ENCODE measurements at places on chromosomes 3 and 15.

- DNase-seq: no peak
Measured at GRCh38 chr3:32126305-32127015, 20.0 kb downstream of the GPD1L start.

GRCh38 chr3:66053550-66054094 lies 14.9 kb upstream of the MAGI1 start:
- DNase-seq: no peak

GRCh38 chr3:170753421-170754310 lies 116.3 kb downstream of the RPL22L1 start:
- no peak for DNase-seq

DNA sequence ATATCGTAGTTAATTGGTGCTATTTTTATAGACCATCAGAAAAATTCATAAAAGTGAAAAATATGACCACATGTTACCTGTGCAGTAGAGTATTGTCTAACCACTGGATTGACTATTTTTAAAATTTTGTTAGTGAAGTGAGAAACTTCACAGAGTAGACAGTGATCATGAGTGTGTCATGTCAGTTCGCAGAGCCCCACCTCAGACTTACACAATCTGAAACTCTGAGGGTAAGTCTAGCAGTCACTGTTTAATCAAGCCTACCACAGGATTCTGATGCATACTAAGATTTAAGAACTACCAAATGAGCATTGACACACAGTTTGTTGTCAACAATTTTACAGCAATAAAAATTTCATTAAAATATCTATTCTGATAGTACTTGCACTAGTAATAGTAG lies 552.9 kb upstream of the SUCLG2 start:
- DNase-seq: no peak

DNA sequence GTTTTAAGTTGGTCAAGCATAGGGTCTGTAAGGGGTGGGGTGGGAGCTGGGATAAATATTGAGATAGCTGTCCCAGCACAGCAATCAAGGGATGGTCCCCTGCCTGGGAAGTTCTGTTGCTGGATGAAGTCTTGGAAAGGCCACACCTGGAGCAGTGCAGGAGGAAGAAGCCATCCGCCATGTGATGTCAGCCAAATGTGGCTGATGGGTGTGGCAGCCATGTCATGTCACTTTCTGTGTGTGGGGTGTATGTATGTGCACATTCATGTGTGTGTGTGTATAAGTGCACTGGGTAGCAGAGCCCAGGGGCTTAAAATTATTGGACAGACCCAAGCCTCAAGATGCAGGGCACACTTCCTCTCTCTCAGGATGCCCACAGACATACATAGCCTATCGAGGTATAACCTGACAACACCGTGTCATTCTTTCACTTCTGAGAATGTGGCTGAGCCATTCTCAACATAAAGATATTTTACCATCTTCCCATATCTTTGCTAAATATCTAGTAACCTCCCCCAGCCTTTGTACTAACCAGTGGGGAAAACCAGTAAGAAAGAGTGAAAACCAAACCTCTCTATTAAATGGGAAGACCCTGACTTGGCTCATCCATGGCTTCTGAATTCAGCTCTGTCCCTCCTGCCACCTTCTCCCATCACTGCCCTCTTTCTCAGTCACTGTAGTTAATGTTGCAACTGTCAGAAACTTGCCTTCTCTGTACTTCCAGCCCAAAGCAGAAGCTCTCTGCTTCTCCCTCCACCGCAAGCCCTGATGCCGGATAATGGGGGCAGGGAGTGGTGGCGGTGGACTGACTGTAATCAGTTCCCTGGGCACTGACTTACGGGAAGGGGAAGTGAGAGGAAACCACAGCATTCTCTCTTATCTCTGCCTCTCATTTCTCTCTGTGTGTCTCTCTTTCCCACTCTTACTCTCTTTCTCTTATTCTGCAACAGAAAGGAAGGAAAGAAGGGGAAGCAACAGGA lies 11.2 kb downstream of the TNFSF10 start:
- peak; percentile 50 for DNase-seq

DNA sequence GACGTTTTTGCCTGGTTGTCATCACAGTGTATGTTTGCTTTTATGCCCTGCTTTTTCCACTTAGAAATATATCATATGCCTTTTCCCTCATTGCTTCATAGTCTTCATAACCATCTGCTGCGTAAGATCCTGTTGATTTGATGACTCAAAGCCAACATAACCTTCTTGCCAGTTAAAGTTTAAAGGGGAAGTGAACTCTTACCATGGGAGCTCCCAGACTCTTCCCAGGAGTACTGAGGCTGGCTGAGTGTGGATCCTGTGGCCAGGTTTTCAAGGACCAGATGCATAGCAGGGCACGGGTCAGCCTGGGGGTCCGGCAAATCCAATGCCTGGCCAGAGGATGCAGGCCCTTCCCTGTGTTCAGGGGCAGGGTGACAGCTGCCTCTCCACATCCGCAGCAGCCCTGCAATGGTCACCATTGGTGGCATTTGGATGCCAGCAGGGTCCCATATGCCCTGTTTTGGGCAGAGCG lies 42.0 kb upstream of the SACM1L start:
- peak; percentile 66 for DNase-seq

- DNase-seq: no peak
Measured at GRCh38 chr3:8647137-8647985, 2.8 kb upstream of the SSUH2 start.

- DNase-seq: no peak
Measured at GRCh38 chr3:23796518-23796917, 9.2 kb upstream of the UBE2E1 start.

DNA sequence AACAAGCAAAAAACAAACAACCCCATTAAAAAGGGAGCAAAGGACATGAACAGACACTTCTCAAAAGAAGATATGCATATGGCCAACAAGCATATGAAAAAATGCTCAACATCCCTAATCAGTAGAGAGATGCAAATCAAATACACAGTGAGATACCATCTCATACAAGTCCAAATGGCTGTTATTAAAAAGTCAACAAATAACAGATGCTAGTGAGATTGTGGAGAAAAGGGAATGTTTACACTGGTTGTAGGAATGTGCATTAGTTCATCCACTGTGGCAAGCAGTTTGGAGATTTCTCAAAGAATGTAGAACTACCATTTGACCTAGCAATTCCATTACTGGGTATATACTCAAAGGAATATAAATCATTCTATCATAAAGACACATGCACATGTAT lies 44.5 kb downstream of the RIOX2 start:
- DNase-seq: peak; percentile 41

DNA sequence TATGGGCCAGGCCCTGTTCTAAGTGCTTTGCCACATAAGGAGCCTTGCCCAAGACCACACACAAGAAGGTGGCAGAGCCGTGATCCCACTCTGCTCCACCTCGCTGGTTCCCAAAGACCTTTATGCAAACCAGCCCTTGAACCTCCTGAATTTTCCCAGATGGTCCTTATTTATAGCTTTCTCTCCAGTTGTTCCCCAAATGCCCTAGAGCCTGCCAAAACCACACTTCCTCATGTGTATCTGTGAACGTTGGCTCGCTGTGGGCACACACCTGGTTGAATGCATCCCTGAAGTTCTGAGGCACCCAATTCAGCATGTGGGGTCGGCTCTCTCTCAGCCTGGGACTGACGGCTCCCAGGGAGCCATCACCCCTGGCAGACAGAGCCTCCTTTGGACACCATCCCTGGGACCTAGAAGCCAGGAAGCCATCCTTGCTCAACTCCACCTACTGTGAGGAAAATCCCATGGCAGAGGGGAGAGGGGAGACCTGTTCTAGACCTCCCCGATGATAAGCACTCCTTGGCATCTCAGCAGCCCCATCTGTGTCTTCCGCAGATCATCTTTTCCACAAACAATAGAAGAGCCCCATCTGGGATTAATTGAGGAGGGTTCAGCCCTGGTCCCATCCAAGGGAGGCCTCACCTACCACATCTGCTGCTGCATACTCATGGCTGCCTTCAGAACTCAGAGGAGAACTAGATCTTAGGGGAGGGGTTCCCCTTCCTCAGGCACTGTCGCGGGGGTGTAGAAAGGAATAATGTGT lies 42.3 kb upstream of the LIMD1 start:
- DNase-seq: no peak

- DNase-seq: peak; percentile 9
Measured at GRCh38 chr3:126620738-126621137, 34.2 kb downstream of the TXNRD3 start.

DNA sequence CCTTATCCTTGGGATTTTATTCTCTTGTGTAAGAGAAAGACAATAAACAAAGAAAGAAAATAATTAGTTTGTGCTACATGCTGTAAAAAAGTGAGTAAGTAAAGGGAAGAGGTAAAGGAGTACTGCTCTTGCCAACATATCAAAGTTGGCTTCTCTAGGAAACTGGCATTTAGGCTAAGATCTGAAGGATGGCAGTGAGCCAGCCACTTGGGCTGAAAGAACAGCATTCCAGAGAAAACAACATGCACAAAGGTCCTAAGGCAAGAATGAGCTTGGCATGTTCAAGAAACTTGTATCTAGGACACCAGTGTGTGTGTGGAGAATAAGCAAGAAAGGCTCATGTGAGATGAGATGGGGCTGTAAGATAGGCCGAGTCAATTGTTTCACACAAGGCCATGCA lies 245.5 kb upstream of the MANF start:
- DNase-seq: peak; percentile 77

GRCh38 chr15:36658312-36658711 lies 78.9 kb downstream of the CDIN1 start:
- no peak for DNase-seq

- DNase-seq: no peak
Measured at GRCh38 chr3:196962930-196963630, 5.6 kb downstream of the PIGZ start.

DNA sequence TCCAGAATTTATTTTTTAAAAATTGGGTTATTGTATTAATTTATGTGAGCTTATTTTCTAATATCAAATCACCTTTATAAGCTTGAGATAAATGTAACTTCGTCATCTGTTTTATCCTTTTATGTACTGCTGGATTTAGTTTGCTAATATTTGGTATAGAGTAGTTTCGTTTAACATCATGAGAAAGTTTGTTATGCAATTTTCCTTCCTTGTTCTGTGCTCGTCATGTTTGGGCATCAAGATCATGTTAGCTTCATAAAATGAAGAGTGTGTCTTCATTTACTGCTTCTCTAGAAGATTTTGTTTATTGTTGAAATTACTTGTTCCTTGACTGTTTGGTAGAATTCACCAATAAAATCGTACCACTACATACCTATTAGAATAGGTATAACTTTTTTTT lies 262.1 kb upstream of the SATB1 start:
- DNase-seq: no peak

DNA sequence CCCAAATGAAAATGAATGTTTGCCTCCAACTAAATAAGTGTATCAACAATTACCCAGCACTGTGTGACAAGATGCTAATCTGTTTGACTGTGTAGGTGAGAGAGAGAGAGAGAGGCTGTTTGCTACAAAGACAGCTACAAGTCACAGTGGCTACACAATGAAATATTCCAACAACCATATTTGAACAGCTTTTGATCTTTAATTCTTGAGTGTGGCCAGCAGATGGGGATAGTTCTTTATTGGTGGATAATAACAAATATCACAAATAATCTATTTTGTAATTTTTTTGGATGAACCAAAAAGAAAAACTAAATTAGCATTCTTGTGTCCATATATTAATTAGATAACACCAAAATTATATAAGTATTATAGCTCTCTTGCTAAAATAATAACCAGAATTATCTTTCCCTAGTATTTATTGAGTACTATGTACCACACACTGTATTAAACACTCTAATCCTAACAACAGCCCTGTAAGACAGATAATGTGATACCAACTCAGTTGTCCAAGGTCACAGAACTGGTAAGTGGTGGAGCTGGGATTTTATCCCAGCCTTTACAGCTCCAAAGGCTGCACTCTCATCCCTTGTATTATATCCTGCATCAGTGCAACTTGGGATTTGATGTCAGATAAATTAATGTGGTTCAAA lies 61.9 kb upstream of the C3orf80 start:
- DNase-seq: peak; percentile 45

DNA sequence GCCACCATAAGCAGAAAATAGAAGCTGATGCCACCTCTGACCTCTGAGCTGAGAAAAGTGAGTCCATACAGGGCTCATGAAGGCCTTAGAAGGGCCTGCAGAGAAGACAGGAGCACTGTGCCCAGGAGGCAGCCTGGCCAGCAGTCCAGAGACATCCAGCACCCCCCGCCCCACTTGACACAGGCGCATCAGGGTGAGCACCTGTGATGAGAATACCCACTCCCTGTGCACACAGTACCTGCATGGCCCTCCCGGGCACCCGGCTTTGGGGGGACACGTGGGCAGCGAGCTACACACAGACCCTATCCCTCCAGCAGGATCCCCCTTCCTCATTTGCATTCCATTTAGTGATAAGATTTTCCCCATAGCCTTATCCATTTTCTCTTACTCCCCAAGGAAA lies 63.6 kb upstream of the NSMCE3 start:
- DNase-seq: no peak

GRCh38 chr3:28286595-28286994 lies 45.2 kb downstream of the CMC1 start:
- DNase-seq: peak; percentile 49

DNA sequence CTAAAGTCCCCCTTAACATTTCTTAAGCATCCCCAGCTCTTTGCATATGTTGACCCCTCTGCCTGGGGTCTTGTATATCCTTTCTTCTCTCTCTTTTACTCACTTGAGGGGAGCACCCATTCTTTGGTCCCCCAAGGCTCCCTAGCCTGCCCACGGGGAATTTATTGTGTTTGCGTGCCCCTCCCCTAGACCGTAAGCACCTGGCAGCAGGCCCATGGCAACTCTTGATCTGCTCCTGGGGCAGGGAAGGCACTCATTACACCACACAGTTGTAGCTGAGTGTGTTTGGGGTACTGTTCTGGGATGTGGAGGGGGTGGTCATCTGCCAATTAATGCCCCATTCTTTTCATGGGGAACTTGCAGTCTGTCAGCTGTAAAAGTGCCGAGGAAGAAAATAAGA lies 27.3 kb upstream of the SMAD6 start:
- no peak for DNase-seq

- DNase-seq: no peak
Measured at GRCh38 chr15:38072007-38072347, 137.5 kb downstream of the TMCO5A start.

GRCh38 chr15:31237043-31237324 lies 89.7 kb upstream of the KLF13 start:
- no peak for DNase-seq

Data from astrocyte of the hippocampus (primary cell).